Spinal cord (tissue), 10 donors: ENCODE measurements at places on chromosomes 5 and 9.

DNA sequence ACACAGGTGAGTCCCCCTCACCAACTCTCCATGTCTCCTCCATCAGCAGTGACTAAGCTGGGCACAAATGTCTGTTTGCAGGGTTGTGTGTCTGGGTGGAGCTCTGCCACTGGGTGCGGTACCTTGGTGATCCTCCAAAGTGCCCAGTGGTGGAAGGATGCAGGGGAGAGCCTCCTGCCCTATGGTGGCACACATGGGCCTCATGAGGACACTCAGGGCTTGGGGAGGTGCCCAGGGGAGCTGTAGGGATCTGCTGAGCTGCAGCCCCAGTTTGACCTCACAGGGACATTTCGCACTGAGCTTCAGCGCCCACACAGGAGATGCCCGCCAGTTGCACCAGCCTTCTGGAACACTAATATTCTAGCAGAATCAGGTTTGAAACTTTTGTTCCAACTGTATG, 29.5 kb downstream of the S1PR3 start:
- DNase-seq: no peak

GRCh38 chr5:75322066-75322465, 15.0 kb upstream of the HMGCR start:
- DNase-seq: no peak

- no peak for DNase-seq
These were observed 2.7 kb downstream of the PRDM12 start for GRCh38 chr9:130667120-130667435.

GRCh38 chr5:104071887-104072286, 509.3 kb upstream of the NUDT12 start:
- no peak for DNase-seq

GRCh38 chr9:17403539-17403938, 175.3 kb upstream of the SH3GL2 start:
- no peak for DNase-seq

DNA sequence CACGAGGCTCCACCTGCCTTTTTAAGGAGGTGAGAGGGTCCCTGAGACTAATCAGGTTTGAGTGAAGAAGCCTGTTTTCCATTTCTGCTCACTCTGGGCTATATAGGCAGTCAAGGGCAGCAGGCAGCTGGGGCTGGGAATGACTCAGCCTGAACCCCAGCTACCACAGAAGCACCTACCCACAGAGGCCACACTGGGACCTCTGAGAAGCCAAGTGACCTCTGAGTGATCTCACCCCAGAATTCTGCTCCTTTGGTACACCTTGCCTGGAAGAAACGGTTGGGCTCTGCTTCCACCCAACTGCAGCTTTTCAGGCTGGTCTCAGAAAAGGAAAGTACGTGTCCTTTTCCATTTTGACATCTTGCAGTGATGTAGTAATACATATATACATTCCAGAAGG, 6.8 kb downstream of the FAM219A start:
- DNase-seq: no peak

DNA sequence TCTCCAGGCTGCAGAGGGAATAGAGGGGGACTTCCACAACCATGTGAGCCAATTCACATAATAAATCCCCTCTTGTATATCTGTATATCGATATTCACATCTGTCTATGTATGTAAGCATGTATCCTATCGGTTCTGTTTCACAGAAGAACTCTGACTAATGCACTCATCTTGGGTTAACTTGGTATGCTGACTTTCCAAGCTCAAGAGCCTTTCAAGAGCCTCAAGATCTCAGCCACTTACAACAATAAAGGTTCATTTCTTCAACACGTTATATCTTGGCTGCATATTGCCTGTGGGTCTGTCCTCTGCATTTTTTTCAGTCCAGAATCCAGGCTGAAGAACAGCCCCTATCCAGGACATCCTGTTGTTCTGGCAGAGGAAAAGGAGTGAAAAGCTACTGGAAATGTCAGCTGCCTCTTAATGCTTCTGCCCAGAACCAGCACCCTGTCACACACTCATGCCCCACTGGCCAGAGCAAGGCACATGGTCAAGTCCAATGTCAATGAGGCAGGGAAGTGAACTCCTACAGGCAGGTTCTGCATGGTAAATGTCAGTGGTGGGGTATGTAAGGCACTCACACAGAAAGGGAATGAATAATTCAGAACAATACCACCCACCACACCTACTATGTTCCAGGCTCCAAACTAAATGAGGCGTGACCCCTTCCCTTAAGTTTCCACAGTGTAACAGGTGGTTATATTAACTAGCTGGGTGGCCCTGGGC, 91.6 kb upstream of the ICE1 start:
- DNase-seq: no peak

DNA sequence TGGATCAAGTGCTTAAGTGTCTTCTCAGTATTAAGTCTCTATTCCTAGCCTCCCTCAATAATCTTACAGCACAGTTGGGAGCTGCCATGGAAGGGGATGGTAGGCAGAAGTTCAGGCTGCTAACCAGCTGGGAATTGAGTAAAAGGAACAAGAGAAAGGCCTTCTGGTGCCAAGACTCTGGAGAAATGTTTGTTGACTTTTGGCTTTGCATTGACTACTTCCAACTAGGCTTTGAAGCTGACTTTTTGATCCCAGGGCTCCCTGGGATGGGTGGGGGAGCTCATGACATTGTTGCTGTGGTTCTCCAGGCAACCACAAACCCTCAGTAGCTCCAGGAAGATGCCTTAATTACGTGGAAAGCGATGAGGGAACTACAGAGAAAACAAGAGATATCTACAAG, 85.2 kb upstream of the HTR4 start:
- no peak for DNase-seq

DNA sequence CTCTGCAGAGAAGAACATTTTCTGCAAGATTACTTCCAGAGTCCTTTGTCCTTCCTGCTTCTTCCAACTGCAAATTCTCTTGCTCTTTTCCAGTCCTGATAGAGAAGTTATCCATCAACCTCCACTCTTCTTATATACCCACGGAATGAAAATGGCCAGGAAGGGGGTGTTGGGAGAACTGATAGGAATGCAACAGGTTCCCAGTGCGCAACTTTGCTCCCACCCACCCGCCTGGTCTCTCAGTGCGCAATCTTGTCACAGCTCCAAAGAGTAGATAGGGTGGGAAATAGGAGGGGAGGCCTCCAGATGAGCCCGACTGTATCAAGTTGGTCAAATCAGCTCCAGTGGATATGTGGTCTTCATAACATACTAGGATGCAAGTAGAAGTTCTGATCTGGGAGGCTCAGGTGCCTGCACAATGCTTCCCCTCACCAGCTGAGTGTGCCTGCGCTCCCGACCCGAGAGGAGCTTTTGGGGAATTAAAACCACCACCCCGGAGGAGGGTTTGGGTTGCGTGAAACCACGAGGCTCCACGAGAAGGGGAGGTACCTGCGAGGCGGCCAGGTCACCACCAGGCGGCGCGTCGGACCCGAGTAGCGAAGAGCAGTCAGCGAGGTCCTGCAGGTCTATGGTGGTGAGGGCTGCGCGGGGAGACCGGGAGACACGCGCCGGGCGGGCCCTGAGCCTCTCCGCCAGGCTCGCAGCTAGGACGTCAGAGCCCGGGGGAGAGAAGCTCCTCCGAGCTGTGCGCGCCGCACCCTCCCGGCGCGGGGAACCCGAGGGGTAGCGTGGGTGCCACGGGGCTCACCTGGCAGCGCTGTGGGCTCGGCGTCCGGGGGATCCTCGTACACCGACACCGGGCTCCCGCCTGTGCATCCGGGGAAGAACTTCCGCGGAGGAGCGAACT, 835 bp downstream of the MCIDAS start:
- no peak for DNase-seq

DNA sequence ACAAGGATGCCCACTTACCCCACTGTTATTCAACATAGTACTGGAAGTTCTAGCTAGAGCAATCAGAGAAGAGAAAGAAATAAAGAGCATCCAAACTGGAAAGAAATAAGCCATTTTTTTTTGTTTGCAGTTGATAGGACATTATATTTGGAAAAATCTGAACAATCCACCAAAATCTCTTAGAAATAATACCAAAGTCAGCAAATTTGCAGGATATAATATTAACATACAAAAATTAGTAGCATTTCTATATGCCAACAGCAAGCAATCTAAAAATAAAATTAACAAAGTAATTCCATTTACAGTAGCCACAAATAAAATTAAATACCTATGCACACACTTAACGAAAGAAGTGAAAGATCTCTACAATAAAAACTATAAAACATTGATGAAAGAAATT, 599.3 kb downstream of the CDH9 start:
- no peak for DNase-seq

DNA sequence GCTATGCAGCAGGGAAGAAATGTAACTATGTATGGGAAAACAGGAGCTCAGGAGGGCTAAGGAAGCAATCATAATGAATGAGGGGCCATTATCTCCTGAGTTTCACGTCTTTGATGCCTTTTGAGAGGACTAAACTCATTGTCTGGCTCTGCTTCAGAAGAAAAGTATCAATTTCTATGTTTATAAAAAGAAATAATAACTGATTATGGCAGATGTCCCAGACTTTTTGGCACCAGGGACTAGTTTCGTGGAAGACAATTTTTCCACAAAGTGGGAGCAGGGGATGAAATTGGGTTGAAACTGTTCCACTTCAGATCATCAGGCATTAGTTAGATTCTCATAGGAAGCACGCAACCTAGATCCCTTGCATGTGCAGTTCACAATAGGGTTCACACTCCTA, 8.7 kb upstream of the IL7R start:
- no peak for DNase-seq

DNA sequence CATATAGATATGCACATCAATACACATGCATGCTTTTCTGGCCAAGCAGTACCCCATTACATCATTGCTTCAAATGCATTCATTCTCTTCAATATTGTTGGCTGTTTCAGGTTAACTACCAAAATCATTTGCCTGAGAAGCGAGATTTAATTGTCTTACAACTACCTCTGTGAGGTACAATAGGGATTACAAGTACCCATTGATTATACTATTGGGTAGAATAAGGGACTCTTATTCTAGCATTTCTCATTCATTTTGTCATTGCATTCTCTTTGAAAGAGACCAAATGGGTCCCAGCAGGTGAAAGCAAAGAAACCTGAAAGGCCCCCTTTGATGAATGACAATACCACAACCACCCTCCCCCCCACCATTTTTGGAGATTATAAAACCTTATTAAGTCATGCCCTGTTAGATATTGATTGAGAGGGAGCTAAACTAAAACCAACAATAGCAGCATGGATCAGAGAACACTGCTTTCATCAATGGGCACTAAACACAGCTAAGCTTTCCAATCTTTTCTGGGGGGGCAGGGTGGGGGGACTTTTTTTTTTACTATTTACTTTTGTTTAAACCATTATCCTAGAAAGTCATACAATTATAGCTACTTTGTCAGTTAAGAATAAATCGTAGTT, 375.0 kb upstream of the CCNH start:
- peak; percentile 83 for DNase-seq

DNA sequence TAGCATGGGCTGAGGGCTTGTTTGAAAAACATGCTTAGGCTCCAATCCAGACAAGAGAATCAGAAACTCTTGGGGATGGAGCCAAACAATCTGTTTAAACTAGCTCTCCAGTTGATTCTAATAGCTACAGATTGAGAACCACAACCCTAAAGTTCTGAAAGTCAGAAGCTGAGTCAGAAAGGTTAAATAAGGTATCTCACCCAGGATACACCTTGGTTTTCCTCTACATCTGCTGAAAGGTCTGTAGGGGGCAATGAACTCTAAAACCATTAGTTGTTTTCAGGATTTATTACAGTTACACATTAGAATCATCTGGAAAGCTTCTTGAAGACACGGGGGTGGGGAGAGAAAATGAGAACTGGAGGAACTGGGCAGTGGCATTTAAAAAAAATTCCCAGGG, 5.7 kb downstream of the GFM2 start:
- no peak for DNase-seq

DNA sequence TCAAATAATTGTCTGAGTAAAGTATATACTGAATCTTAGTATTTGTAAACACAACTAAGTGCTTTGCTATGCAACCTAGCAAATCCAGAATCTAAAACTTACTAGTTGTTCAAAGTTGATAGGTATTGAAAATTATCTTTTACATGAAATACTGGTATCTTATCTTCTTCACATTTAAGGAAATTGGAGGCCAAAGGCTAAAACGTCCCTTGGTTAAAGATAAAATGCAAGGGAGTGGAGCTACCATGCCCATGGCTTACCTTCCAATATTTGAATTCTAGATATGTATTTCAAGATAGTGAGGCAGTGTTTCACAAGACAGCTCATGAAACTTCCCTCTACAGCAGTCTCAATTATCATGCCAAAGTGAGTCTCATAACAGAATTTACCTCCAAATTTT, 373.5 kb downstream of the KIAA0825 start:
- no peak for DNase-seq

DNA sequence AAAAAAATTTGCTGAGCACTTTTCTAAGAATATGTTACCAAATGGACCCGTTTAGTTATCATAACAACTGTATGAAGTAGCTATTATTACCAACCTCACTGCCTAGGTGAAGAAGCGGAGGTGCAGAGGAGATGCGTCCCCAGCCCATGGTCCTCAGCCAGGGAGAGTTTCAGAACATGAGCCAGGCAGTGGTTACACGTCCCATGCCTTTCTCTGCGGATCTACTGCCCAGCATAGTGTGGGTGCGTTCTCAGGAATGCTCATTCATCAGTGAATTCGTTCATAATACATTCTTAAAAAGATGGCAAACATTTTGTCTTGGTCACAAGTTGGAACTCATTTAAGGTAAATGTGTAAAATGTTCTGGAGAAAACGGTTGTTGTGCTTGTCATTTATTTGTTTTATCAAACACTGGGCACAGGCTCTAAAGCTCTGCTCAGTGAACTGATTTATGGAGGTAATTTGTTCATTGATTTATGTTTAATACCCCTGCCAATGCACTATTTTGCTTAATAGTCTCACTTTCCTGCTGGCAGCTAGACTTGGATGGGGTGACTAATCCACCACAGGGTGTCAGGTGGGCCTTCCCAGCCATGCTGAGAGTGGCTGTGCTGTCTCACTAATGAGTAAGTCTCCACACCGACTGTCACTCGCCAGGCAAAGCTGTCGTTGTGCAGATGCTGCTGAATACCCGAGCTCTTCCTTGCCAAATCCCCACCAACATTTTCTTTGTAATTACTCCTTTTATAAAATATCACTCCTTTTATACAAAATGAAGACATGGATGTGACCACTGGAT, 248.8 kb downstream of the TENT4A start:
- DNase-seq: no peak

- DNase-seq: peak; percentile 78
These were observed 333.7 kb downstream of the ELAVL2 start for GRCh38 chr9:23492126-23493002.

DNA sequence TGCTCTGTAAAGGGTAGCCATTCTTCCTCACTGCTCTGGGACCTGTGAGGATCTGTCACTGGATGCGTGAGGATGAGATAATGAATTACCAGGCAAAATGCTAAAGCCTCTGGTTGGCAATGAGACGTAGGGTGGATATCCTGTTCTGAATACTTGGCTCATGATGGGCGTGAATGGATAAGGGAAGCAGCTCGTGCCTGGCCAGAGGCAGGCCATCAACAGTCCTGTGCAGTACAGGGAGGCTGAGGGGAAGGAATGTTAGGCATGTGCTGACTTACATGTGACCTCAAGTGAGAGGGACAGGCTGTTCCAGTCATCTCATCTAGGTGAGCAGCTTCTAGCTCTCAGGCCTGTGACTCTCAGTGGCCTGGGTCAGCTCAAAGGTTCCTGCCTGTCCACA, 172.8 kb downstream of the CARTPT start:
- no peak for DNase-seq
